ENCODE measurements at places on chromosomes 12 and 14.

DNA sequence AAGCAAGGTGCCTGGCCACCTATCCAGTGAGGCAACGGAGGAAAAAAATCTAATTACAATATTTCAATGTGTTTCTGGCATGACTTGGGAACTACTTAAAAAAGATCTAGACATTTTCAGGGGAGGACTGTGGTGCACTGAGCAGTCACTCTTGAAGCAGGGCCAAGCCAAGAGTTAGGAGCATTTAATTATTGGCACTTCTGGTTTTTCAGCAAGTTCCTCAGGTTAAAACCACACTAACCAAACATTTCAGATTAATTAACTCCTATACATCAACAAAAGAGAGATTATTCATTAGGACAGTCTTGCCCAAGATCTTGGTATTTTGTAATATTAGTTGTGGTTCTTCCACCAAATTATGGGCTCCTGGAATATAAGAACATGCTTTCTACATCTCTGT lies 25.6 kb downstream of the PRKAB1 start:
- no peak for DNase-seq

DNA sequence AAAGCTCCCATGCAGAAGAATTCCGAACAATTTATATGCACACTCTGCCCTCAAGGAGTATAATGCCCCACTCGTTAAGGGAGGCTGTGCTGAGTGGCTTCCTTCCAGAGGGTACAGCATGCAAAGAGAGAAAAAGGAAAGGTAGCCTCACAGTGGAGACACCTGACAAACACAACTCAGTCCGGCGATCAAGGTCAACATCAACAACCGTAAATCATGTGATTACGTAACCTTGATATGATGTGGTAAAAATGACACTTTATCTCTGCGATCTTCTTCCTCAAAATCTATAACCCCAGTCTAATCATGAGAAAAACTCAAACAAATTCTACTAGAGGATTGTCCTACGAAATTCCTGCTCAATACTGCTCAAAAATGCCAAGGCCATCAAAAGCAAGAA lies 400.5 kb upstream of the CCDC196 start:
- DNase-seq = no peak

- no peak for DNase-seq
Measured at GRCh38 chr12:64991121-64991611, 129.9 kb downstream of the WIF1 start.

DNA sequence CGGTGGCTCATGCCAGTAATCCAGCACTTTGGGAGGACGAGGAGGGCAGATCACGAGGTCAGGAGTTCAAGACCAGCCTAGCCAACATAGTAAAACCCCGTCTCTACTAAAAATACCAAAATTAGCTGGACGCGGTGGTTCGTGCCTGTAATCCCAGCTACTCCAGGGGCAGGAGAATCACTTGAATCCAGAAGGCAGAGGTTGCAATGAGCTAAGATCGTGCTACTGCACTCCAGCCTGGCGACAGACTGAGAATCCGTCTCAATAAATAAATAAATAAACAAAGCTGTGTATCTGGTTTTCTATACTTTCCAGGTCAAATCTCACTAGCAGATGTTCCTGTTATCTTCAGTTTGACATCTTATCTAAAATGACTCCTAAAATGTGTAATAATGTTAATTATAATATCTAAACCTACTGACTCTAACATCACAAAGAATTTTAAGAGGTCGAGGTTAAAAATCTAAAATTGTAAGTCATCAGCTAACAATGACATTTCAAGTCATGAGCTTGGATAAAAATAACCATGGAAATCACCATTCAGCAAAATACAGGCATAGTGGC lies 2.4 kb upstream of the SRP54 start:
- no peak for DNase-seq

DNA sequence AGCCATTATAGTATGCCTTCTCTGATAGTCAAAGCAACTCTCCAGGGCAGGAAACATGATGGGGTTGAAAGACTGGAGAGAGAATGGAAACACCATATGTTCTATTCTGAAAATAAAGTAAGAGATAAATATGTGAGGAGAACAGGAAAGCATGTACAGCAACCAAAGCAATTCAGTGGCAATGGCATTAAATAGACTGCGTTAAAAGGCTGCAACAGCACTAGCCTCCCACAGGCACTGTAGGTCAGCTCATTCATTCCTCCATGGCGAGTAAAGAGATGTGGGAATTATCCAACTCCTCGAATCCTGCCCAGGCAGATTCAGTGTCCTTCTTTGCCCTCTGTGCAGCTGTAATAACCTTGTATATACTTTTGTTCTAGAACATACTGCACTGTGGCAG lies 43.8 kb downstream of the ANO6 start:
- DNase-seq = no peak

GRCh38 chr12:29067430-29067829 lies 81.6 kb upstream of the FAR2 start:
- DNase-seq = no peak

- no peak for DNase-seq
Measured at GRCh38 chr12:32854716-32855115, 41.9 kb downstream of the PKP2 start.

GRCh38 chr12:26250801-26251200 lies 55.4 kb downstream of the SSPN start:
- no peak for DNase-seq

DNA sequence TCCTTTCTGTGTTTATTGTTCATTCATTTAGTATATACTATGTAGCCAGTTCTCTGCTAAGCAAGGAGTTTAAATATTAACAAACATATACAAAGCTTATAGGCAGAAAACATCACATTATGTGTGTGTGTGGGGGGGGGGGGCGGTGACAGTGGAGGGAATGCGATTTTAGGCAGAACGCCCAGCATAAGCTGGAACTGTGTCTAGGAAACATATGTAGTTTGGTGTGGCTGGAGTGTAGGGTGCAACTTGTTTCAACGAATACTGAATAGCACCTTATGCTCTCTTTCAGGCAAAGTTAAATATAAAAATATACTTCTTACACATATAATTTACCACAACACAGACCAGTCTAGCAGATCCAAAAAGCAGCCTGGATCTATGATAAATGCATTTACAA lies 980.6 kb downstream of the SLC6A15 start:
- no peak for DNase-seq

GRCh38 chr14:23570806-23571483 lies 3.4 kb upstream of the AP1G2 start:
- DNase-seq = no peak

- DNase-seq = no peak
Measured at GRCh38 chr14:71388336-71388735, 481.1 kb downstream of the PCNX1 start.

DNA sequence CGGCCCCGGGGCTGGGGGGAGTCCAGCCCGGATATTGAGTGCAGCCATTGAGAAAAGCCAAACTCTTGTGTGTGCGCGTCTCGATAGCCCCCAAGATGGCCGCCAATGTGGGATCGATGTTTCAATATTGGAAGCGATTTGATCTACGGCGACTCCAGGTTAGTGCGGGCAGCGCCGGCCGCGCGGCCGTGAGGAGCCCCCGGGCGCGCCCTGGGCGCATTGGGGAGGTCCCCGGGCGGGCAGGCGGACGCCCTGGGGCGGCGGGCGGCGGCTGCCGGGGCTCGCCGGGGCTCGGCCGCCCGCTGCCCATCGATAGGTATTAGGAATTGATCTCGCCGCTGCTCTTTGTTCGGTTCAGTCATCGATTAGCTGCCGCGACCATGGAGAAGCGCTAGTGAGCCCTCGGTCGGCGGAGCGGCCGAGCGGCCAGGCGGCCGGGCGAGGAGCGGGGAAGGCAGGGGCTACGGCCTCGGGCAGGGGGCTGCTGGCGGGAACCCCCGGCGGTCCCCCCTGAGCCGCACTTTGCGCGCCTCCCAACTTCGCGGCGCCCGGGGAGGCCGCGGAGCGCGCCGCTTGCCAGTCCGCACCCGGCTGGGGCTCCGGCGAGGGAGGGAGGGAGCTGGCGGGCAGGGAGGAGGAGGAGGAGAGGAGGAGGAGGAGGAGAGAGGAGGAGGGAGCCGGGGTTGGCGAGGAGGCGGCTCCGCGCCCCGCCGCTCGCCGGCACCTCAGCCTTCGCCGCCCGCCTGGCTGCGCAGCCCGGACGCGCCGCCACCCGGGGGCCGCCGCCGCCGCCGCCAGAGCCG lies 113.9 kb upstream of the MYL2 start:
- no peak for DNase-seq

GRCh38 chr12:57270966-57271470 lies 20.0 kb upstream of the STAC3 start:
- no peak for DNase-seq
